Transverse colon (tissue), 4 donors: ENCODE measurements at places on chromosomes 3 and 15.

- H3K4me1 ChIP-seq = peaks cover 42% of the 10 kb centered on the region
- no peak for DNase-seq
- H3K4me3 ChIP-seq = no peak overlapping the region
- H3K27ac ChIP-seq = no peak overlapping the region
- H3K36me3 ChIP-seq = no peaks in the 10 kb centered on the region
Measured at GRCh38 chr3:52242039-52242438, 3.1 kb upstream of the TWF2 start.

- no peaks in the 10 kb centered on the region for H3K36me3 ChIP-seq
- DNase-seq = no peak
- no peak overlapping the region for H3K4me3 ChIP-seq
- no peaks in the 10 kb centered on the region for H3K27me3 ChIP-seq
- no peaks in the 10 kb centered on the region for H3K4me1 ChIP-seq
Measured at GRCh38 chr15:35932531-35932930, 386.6 kb upstream of the DPH6 start.

- H3K4me1 ChIP-seq = no peaks in the 10 kb centered on the region
- no peaks in the 10 kb centered on the region for H3K27me3 ChIP-seq
- H3K27ac ChIP-seq = no peak overlapping the region
- no peaks in the 10 kb centered on the region for H3K36me3 ChIP-seq
- DNase-seq = no peak
- no peak overlapping the region for H3K4me3 ChIP-seq
Measured at GRCh38 chr3:186281176-186281575, 80.9 kb downstream of the DGKG start.

DNA sequence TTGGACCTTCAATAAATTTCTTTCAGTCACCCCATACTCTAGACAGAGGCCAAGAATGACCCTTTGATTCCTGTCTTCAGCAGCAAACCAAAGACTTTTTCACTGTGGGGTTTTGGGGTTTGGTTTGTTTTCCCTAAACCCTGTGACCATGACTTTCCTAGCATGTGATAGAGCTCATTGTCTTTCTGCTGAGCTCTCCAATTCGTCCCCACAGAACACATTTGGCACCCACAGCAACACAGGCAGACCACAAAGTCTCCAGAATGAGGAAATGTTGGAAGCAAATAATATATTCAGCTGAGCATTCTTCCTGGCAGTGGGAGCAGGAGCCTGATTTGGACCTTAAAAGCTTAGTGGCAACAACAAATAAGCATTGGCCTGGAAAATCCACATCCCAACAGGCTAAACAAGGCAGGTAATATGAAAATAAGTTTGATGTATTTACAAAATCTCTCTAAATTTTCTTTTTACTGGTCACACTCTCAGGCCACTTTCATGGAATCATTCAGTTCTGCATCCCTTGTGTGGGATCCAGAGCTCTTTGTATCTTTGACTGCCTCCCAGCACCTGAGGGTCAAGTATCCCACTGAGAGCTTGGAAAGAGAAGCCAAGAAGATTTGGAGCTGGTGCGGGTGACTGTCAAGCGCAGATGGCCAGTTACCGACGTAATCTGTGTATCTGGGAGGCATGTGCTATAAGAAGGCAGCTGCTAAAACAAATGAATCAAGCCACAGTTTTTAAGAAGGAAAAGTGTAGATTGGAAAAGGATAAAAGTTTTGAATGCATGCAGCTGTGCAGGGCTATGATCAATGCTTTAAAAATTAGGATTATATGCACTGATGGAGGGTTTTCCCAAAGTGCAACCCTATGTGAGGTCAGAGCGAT is 36.5 kb upstream of the CPB1 start:
- peaks cover 4% of the 10 kb centered on the region for H3K4me1 ChIP-seq
- H3K27ac ChIP-seq = no peak overlapping the region
- H3K36me3 ChIP-seq = no peaks in the 10 kb centered on the region
- H3K27me3 ChIP-seq = no peaks in the 10 kb centered on the region

DNA sequence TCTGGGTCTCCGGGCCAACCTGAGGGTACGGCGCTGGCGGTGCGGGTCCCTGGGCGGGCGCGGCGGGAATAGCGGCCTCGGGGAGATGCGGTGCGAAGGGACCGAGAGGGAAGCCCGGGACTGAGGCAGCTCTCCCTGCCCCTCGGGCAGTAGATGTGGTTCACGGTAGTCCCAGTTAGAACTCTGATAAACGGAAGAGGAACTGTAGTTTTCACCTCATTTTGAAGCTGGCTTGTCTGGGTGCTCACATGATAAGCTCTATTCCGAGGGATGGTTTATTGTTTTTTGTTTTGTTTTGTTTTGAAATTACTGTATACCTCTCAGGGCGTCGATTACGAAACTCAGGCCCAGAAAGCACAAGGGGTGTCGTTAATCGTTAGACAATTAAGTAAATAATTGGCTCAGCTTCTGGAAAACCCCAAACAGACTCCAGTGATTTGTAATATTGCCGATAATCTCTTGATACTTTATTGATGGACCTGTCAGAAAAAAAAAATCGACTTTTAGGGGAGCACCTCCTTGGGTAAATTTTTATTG is 413 bp downstream of the NUSAP1 start:
- peak overlapping the region; percentile 68 for H3K27ac ChIP-seq
- DNase-seq = no peak
- peak overlapping the region; percentile 83 for H3K4me3 ChIP-seq
- H3K36me3 ChIP-seq = no peaks in the 10 kb centered on the region

DNA sequence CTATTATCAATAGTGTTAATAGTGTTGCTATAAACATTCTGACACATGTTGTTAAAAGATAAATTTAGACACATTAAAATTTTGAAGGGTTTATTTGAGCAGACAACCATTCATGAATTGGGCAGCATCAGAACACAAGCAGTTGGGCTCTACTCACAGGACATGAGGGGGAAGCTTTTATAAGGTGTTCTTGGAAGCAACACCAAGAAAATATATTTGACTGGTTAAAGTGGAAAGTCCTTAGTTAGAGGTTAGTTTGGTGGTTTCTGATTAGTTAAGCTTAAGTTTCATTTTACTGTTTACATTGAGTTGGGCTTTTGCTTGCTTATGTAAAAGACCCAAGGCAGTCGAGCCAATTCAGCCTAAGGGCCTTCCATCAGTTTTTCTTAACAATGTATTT is 220.7 kb downstream of the CD47 start:
- H3K4me1 ChIP-seq = no peaks in the 10 kb centered on the region
- no peak for DNase-seq
- H3K27ac ChIP-seq = no peak overlapping the region
- no peak overlapping the region for H3K4me3 ChIP-seq

- no peak overlapping the region for H3K27ac ChIP-seq
- peak overlapping the region; percentile 37 for H3K4me3 ChIP-seq
- no peaks in the 10 kb centered on the region for H3K4me1 ChIP-seq
- H3K27me3 ChIP-seq = peaks cover 44% of the 10 kb centered on the region
- no peak for DNase-seq
- no peaks in the 10 kb centered on the region for H3K36me3 ChIP-seq
Measured at GRCh38 chr15:100372739-100373119, 31.0 kb upstream of the ADAMTS17 start.

- no peaks in the 10 kb centered on the region for H3K27me3 ChIP-seq
- H3K36me3 ChIP-seq = no peaks in the 10 kb centered on the region
- no peak overlapping the region for H3K4me3 ChIP-seq
- peaks cover 20% of the 10 kb centered on the region for H3K4me1 ChIP-seq
Measured at GRCh38 chr3:194161131-194162045, 25.4 kb downstream of the HES1 start.

DNA sequence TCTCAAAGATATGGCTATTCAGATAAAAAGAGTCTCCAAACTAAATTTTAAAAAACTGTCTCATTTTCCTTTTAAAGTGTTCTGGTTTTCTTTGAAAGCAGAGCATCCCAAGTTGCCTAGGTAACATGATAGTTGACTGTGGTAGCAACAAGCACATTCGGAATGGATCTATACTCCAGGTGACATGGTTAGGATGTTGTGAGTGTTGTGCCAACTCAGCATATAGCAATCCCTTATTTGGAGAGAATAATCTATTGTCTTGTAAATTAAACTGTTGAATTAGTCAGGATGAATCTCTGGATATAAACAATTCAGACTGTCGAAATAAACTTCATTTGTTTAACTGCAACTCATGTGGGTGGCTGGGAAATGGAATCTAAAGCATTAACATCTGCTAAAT is 418.6 kb downstream of the TUSC7 start:
- peaks cover 15% of the 10 kb centered on the region for H3K4me1 ChIP-seq
- DNase-seq = no peak
- no peaks in the 10 kb centered on the region for H3K27me3 ChIP-seq
- no peak overlapping the region for H3K4me3 ChIP-seq
- H3K27ac ChIP-seq = no peak overlapping the region
- H3K36me3 ChIP-seq = no peaks in the 10 kb centered on the region

DNA sequence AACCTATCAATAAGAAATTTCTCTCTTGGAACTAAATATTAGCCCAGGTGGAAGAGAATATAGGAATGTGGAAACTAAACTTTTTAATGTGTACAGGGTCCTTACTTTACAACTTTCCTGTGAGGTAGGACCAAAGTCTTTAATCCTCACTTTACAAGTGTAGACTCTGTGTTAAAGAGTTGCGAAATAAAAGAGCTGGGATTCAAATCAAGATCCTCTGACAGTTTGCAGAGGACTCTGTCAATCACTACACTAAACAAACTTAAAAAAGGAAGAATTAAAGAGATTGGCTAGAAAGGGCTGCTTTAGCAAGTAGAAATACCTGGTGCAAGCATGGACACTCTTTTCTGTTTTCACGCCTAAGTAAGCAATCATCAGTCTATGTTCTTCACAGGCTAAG is 139.4 kb downstream of the MECOM start:
- H3K4me3 ChIP-seq = no peak overlapping the region
- H3K4me1 ChIP-seq = no peaks in the 10 kb centered on the region
- H3K27ac ChIP-seq = no peak overlapping the region

GRCh38 chr15:29789871-29790270 is 32.4 kb downstream of the TJP1 start:
- DNase-seq = no peak
- no peak overlapping the region for H3K4me3 ChIP-seq
- H3K27ac ChIP-seq = no peak overlapping the region
- H3K27me3 ChIP-seq = no peaks in the 10 kb centered on the region

DNA sequence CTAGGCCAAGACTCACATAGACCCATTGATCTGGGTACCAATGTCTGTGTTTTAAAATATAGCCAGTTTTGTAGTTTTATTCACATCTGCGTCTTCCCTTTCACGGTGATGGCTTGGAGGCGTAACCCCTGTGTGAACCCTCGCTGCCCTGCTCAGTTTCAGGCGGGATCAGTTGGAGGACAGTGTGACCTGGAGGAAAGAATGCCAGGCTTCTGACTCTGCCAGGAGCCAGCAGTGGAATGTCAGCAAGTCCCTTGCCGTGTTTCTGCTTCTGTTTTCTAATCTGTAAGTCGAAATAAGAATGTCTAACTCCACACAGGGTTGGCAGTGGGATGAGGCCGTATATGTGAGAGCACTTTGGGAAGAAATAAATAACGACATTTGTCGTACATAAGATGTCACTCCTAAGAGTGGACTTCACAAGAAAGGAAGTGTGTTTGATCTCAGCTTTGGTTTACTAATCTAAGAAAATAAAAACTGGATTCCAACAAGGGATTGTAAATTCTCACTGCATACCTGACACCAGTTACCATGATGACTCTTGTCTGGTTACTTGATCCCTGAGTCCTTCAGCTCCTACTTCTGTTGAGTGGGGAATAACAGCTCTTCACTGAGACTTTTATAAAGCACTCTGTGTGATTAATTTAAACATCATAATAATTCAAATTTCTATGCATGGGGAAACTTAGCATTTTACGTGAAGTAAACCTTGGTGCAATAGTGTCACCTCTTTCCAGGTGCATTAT is 6.3 kb upstream of the CA12 start:
- H3K27me3 ChIP-seq = no peaks in the 10 kb centered on the region
- H3K4me3 ChIP-seq = no peak overlapping the region
- no peaks in the 10 kb centered on the region for H3K36me3 ChIP-seq
- H3K27ac ChIP-seq = no peak overlapping the region
- no peak for DNase-seq
- H3K4me1 ChIP-seq = peaks cover 2% of the 10 kb centered on the region

GRCh38 chr3:102034639-102035451 is 185.5 kb downstream of the NFKBIZ start:
- no peaks in the 10 kb centered on the region for H3K27me3 ChIP-seq
- H3K36me3 ChIP-seq = no peaks in the 10 kb centered on the region
- H3K27ac ChIP-seq = no peak overlapping the region
- DNase-seq = no peak
- peaks cover 3% of the 10 kb centered on the region for H3K4me1 ChIP-seq

GRCh38 chr15:67137951-67138848 is 72.8 kb downstream of the SMAD3 start:
- no peak overlapping the region for H3K4me3 ChIP-seq
- peaks cover 51% of the 10 kb centered on the region for H3K4me1 ChIP-seq
- no peaks in the 10 kb centered on the region for H3K27me3 ChIP-seq
- DNase-seq = no peak
- H3K36me3 ChIP-seq = no peaks in the 10 kb centered on the region

DNA sequence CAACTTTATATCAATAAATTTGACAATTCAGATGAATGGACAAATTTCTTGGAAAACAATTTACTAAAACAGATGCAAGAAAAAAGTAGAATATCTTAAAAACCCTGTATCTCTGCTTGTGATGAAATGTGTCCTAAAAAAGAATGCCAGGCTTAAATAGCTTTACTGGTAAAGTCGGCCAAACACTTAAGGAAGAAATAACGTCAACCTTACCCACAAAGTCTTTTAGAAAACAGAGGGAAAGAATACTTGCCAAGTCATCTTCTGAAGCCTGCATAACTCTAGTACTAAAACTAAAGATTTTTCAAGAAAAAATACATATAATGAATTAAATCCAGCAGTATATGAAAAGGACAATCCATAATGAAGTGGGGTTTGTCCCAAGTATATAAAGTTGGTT is 111.1 kb downstream of the RASA2 start:
- no peaks in the 10 kb centered on the region for H3K36me3 ChIP-seq
- H3K27ac ChIP-seq = peak overlapping the region; percentile 13
- DNase-seq = no peak
- no peaks in the 10 kb centered on the region for H3K4me1 ChIP-seq
- H3K27me3 ChIP-seq = no peaks in the 10 kb centered on the region

DNA sequence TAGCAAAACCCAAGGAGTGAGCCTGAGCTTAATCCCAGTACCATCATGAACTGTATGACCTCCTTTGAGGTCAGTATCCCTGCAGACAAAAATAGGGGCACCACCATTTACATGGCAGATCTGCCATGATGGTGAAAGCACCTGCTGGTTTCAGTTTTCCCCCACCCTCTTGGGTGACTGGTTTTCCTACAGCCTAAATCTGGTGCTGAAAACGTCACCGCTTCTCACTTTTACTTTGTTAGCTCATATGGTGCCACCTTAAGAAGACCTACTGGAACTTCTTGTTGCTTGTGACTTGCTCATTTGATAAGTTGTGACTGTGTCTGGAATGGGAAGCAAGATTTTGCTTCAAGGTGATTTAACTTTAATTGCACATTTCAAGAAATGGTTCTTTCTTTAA is 5.1 kb downstream of the PPP1R2 start:
- no peak overlapping the region for H3K4me3 ChIP-seq
- peak; percentile 51 for DNase-seq
- no peaks in the 10 kb centered on the region for H3K36me3 ChIP-seq
- H3K4me1 ChIP-seq = peaks cover 54% of the 10 kb centered on the region
